ENCODE measurements at places on chromosomes 2 and 18.

DNA sequence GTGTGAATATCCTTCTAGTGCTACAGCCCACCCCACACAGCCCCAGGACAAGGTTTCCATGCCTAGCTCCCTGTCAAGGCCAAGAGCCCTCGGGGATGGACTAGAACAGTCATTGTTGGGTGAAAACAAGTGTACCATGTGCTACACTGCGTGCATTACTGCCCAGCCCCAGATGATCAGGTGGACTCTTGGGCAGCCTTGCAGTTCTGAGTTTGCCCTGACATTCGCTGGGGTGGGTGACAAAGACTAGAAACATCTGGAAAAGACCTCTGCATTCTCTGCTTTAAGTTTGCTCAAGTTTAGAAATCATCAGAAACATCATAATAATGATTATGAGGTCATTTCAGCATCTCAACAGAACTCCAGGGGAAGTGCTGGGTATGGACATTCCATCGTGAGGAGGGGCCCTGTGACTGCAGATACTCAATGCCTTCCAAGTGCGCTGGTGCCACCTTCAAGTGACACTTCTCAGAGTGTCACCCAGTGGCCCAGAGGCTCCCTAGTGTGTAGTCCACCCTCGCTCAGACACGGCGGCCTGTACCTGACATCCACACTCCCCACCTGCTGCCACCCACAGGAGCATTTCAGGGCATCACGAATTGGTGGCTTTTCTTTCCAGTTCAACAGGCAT lies 5.3 kb upstream of the PXDN start:
- no peak for DNase-seq

DNA sequence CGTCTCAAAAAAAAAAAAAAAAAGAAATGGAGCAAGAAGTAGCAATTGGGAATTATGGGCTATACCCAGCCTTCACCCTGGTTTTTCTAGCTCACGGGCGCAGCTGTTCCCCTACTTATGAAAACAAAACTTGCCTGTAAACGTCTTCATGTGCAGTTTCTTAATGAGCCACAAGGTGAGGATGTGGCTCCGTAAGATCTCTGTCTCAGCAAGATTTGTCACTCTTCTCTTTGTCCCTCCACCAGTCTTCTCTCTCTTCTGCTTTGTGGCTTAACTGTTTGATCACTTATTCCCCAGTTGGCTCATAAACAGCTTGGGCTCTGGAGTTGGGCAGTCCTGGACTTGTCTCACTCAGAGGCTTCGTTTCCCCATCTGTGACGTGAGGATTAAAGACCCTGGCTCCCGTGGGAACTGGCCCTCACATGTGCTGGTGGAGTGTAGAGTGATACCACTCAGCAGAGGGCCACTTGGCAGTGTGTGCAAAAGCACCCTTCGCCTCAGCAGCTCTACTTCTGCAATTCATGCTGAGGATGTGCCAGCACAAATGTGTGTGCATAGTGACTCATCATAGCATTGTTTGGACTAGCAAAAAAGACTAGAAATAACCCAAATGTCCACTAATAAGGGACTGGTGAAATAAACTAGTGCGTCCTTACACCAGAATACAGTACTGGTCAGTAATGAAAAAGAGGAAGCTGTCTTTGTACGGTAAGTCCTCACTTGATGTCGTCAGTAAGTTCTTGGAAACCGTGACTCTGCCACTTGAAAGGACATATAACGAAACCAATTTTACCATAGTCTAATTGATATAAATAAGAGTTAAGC lies 8.7 kb downstream of the CEP68 start:
- DNase-seq, result peak; percentile 82

- DNase-seq, result no peak
Observed at GRCh38 chr2:176169711-176170110, 12.6 kb downstream of the HOXD3 start.

GRCh38 chr2:150981826-150982225 lies 279.8 kb downstream of the RBM43 start:
- no peak for DNase-seq

GRCh38 chr2:20728114-20728758 lies 61.3 kb downstream of the GDF7 start:
- DNase-seq, result no peak

- no peak for DNase-seq
Observed at GRCh38 chr2:199258291-199258690, 199.4 kb downstream of the SATB2 start.

GRCh38 chr2:231717281-231718171 lies 9.2 kb downstream of the PTMA start:
- DNase-seq, result peak; percentile 62

GRCh38 chr2:8107621-8108378 lies 574.1 kb upstream of the ID2 start:
- DNase-seq, result no peak

- DNase-seq, result no peak
Observed at GRCh38 chr18:78738076-78738690, 241.4 kb upstream of the SALL3 start.

DNA sequence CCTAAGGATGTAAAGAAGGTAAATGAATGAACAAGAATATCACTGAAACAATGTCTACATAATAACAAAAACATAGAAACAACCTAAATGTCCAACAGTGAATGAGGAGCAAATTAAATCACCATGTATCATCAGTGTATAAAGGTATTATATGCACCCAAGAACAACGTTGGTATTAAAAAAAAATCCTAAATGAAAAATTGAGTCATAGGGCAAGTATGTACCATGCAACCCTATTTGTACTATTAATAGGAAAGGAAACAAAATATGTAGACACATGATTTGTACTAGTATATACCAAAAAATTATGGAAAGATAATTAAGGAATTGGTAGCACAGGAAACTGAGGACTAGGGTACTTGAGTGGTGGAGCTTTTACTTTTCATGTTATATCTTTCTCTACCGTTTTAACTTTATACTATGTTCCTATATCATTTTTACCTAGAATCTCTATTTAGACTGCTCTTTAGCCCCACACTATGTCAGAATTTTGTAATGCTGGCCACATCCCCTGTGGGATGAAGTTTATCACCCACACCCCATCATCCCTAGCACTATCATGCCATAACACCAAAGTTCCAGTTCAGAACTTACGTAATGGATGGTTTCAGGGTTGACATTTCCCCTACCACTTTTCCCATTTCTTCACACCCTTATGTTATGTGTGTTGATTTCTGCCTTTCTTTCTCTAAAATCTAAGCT lies 25.6 kb downstream of the IKZF2 start:
- no peak for DNase-seq

GRCh38 chr2:239294571-239295054 lies 106.2 kb downstream of the HDAC4 start:
- DNase-seq, result peak; percentile 55

GRCh38 chr2:240643811-240644150 lies 18.5 kb downstream of the GPR35 start:
- DNase-seq, result no peak

GRCh38 chr2:124797049-124797448 lies 772.0 kb downstream of the CNTNAP5 start:
- no peak for DNase-seq

GRCh38 chr2:191692502-191693115 lies 14.7 kb downstream of the NABP1 start:
- no peak for DNase-seq

DNA sequence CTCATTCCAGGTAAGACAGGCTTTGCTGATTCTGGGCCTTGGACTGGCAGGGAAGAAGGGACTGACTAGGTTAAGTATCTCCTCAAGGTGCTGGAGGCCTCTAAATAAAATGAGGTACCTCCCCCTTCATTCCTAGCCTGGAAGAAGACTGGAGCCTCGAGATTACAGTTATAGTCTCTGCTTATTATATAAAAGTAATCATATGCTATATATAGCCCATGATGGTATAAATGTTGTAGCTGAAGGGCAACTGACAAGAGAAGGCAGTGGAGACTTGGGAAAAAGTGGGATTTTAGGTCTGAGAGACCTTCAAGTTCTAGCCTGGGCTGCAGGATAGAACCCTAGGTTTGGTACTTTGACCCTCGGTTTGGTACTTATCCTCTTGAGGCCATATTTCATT lies 248.3 kb downstream of the PLCL1 start:
- no peak for DNase-seq

GRCh38 chr2:5528706-5529105 lies 163.5 kb upstream of the SOX11 start:
- DNase-seq, result no peak

GRCh38 chr2:195902857-195903256 lies 165.8 kb downstream of the DNAH7 start:
- DNase-seq, result no peak

- no peak for DNase-seq
Observed at GRCh38 chr2:86543335-86543734, 19.9 kb downstream of the CHMP3 start.

DNA sequence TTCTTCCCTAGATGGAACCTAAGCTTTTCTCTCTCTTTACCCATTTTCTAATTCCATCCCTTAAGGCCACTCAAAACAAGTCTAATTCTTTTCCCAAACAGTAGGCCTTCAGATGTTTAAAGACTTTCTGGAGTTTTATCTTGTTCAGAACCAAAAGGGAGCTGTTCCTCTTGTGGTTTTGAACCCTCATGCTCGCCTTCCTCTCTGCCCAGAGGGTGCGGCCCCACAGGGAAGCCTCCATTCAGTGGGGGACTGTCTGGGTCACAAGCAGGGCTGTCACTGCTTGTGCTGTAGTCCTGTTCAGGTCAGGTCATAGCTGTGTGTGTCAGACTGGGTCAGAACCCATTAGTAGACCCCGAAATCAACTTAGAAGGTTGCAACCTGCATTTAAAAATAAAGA lies 56.5 kb downstream of the TET3 start:
- no peak for DNase-seq

DNA sequence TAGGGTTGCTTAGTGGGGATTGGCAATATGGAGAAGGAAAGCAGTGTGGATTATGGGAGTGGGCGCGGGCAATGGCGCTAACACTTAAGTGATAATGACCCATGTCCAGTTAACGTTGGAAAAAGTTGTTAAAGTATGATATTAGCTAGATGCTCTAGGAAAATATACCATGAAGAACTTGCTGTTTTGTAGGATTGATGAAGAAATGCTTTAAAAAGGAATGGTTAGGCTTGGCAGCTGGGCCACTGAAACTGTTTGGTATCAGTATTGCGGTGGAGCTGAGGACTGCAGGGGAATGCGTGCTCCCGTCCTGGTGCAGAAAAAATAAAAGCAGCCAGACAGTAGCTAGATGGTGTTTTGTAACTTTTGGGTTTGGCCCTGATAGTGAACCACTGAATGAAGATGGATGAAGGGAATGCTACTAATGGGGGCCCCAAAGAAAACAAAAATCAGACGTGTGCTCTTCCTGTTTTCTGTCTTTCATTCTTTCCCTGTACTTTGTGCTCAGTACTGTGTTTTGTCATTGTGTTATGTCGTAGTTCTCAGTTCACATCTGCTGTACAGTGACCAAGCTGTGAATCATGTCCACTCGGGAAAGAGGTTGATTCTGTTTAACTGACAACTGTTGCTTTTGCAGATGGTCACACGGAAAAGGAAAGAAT lies 999 bp downstream of the INSIG2 start:
- no peak for DNase-seq

GRCh38 chr2:232235716-232236115 lies 142.8 kb upstream of the ALPP start:
- DNase-seq, result no peak

GRCh38 chr2:239587841-239588240 lies 187.0 kb upstream of the HDAC4 start:
- DNase-seq, result peak; percentile 5

DNA sequence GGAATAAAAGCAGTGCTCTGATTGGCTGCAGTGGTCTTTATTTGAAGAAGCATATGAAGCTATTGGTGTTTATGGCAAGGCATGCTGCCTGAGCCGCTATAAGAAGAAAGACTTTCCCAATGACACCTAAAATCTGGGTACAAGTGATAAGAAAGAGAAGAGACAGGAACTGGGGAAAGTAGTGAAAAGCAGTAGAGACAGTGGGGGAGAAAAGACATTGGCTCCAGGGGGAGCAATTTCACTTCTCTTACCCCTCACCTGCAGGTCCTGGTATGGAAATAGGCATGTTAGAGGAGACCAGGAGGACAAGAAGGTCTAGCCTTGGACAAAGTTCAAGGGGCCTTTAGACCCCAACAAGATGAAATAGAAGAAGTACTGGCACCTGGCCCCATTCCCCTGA lies 47.1 kb downstream of the PLCL1 start:
- DNase-seq, result no peak

DNA sequence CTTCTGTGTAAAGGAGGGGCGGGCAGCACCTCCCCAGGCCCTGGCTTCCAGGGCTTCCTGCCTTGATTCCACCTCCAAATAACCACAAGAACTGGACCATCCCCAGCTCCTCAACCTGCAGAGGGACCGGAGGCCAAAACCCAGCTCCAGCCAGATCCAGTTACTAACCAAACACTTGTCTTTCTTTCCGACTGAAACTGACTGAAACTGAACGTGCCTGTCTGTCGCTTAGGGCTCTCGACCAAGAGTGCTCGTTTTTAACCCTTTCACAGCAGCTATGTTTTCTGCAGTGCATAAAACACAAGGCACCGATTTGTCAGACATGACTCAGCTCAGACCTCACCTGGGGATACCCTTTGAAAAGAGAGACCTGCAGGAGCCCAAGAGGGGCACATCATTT lies 249.9 kb upstream of the SIX2 start:
- no peak for DNase-seq

- DNase-seq, result no peak
Observed at GRCh38 chr2:204299766-204300165, 245.5 kb upstream of the PARD3B start.

DNA sequence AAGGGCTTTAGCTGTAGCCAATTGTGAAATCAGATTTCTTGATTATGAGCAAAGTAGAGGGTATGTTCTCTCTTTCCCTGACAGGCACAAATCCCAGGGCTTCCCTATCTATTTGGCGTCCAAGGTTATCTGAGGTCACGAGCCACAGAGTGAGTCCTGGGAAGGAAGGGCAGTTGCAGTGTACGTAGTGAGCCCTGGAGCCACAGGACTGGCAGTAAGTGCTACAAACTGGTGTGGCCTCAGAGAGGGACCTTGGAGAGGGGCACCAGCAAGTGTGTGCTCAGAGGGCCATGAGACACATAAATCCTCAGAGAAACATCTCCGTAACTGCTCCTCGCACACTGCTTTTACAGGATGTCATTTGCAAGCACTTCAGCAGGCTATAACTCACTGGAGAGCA lies 115.5 kb upstream of the SH3BP4 start:
- DNase-seq, result no peak

DNA sequence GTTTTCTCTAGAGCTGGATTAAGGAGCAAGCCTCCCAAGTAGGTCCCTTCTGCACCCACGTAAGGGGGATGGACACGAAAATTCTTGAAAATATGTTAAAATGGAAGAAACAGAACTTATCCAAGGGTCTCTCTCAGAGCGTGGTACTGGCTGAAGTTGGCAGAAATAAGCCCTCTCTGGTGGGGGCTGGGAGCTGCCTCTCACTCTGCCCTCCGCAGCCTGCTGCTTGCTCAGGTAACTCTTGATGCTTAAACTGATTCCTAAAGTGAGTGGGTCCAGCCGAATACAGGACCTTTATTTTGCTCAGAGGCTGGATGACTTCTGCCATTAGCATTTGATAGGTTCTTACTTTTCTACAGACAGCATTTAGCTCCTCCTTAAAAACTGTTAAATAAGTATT lies 78.1 kb downstream of the SPHKAP start:
- no peak for DNase-seq

Measured in Right ventricle myocardium superior (tissue), 1 donor.